ENCODE measurements at places on chromosomes 11 and 22.

- DNase-seq: no peak
- peaks cover 2% of the 10 kb centered on the region for H3K4me1 ChIP-seq
- peaks cover 7% of the 10 kb centered on the region for H3K27me3 ChIP-seq
- peaks cover 2% of the 10 kb centered on the region for H3K36me3 ChIP-seq
- no peak overlapping the region for H3K27ac ChIP-seq
These were observed 490.7 kb downstream of the MIAT start for GRCh38 chr22:27148055-27148454.

- peak overlapping the region; percentile 45 for H3K27ac ChIP-seq
- no peak for DNase-seq
- no peaks in the 10 kb centered on the region for H3K4me1 ChIP-seq
- no peaks in the 10 kb centered on the region for H3K27me3 ChIP-seq
These were observed 79.4 kb downstream of the ATM start for GRCh38 chr11:108302121-108302785.

DNA sequence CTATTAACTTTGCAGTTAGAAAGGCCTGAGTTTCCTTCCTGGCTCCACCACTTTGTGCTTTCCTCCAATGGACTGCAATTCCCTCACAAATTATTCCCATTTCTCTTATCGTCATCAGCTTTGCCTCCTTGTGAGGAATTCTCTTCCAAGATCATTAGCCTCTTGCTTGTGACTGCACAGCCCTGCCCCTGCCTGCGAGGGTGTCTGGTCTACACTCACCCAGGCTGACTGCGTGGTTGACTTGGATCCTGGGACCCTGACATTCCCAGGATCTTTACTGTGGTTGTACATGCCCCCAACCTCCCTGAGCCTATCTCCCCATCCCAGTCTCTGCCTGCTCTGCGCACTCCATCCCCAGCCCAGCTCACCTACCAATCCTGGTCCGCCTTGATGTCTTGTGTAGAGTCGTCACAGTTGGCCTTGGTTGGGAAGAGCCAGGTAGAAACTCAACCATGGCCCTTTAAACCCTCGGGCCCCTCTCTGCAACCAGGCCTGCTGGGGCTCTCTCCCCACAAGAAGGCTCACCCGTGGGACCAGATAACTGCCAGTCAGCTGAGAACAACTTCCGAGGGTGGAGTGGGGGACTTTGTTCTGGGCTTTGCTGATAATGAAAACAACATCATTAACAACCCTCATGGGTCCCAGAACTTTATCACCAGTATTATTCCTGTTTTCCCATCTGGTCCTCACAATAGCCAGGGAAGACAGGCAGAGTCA lies at the start of gene OR2AT4:
Gene OR2AT4 (minus strand): TSS at position 421 of the 717 bp plus-strand sequence.
- H3K36me3 ChIP-seq: no peaks in the 10 kb centered on the region
- H3K27ac ChIP-seq: no peak within 1 kb of the TSS
- peaks cover 12% of the 10 kb centered on the region for H3K27me3 ChIP-seq
- H3K4me1 ChIP-seq: no peaks in the 10 kb centered on the region
- H3K4me3 ChIP-seq: no peak within 1 kb of the TSS

- no peak overlapping the region for H3K27ac ChIP-seq
- no peak overlapping the region for H3K4me3 ChIP-seq
- DNase-seq: no peak
- no peaks in the 10 kb centered on the region for H3K4me1 ChIP-seq
- peaks cover 5% of the 10 kb centered on the region for H3K36me3 ChIP-seq
These were observed 57.5 kb downstream of the MYEOV start for GRCh38 chr11:69351460-69351859.

- no peak overlapping the region for H3K4me3 ChIP-seq
- H3K36me3 ChIP-seq: no peaks in the 10 kb centered on the region
- no peak for DNase-seq
- peaks cover 14% of the 10 kb centered on the region for H3K27me3 ChIP-seq
- H3K27ac ChIP-seq: no peak overlapping the region
These were observed 10.4 kb downstream of the CHRDL2 start for GRCh38 chr11:74720596-74721478.
